ENCODE measurements at places on chromosomes 7 and 10.

- DNase-seq = no peak
Measured at GRCh38 chr10:76618641-76619040, 1019.0 kb downstream of the KCNMA1 start.

DNA sequence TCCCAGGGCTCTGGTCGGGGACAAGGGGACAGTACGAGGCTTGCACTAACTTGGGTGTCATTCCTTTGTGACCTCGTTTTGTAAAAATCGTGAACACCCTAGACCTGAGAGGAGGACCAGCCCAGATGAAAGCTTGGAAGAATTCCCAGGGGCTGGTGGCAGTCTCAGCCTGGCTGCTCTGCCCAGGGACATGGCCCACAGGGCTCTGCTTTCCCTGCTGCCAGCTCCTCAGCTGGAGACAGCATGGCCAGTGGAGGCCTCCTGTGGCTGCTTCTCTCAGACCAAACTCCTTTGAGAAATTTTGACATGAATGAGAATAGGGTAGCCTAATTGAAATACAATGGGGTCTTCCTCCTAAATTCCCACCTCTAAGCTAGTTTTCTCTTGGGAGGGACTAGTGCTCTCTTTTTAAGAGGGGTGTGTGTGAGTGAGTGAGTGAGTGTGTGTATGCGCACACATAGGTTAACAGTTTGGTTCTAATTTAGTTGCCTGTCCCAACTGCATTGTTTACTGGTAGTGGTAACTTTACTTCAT is 140.3 kb upstream of the EFCAB10 start:
- no peak for DNase-seq

DNA sequence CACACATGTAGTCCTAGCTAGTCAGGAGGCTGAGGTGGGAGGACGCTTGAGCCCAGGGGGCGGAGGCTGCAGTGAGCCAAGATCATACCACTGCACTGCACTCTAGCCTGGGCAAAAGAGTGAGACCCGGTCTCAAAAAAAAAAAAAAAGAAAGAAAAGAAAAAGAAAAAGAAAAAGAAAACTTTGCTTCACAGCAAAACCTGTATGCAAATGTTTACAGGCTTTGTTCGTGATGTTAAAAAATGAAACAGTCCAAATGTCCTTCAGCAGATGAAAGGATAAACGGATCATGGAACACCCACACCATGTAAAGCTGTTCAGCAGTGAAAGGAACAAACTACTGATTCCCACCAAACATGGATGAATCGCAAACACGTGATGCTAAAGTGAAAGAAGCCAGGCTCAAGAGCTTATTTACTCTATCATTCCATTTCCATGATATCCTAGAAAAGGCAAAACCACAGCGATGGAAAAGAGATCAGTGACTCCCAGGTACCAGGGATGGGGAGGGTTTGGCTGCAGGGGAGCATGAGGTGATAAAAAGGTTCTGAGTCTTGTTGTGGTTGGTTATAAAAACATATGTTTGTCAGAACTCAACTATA is 15.1 kb downstream of the LRRC20 start:
- no peak for DNase-seq

DNA sequence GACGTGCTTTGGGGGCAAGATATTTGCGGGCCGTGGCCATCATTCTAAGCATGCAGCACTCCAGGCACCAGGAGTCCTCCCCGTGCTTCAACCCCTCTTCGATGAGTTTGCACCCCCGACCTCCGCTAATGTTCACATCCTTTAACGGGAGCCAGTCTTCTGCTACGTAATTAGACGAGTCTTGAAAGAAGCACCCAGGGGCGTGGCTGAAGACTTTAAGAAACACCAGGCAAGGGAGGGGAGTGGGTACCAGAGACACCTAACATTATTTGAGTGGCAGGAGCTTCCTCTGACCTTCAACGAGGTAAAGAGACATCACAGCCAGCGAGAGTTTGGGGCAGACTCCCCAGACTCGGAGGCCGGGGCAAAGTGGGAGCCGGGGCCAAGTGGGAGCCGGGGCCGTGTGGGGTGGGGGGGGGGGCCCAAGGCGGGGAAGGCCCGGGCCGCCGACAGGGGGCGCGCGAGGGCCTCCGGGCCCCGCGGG is 31.1 kb upstream of the TOMM7 start:
- DNase-seq = no peak

DNA sequence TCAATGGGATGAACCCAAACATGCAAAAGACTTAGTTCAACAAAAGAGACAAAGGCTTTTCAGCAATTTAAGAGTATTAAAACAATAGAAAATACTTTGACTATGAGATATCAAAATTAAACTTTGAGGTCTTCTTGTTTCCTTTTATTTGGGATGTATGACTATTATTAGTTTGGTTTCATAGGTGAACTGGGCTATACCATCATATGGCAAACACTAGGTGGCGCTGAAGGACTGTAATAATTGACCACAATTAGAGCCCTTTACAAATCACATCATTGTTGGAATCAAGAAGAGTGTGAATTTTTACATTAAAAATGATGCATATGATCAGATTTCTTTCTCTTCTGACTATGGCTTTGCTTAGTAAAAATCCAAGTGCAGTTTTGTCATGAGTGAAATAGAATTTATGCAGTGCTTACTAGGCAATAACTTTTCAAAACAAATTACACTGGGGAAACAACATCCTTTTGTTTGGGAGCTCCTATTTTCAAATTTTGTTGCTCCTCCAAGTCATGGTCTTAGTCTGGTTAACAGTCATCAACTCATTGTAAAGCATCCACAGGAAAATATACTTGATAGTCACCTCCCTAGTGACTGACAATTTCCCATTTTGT is 14.7 kb upstream of the NXPH1 start:
- peak; percentile 69 for DNase-seq

- no peak for DNase-seq
Measured at GRCh38 chr7:81190997-81191768, 272.3 kb upstream of the SEMA3C start.

DNA sequence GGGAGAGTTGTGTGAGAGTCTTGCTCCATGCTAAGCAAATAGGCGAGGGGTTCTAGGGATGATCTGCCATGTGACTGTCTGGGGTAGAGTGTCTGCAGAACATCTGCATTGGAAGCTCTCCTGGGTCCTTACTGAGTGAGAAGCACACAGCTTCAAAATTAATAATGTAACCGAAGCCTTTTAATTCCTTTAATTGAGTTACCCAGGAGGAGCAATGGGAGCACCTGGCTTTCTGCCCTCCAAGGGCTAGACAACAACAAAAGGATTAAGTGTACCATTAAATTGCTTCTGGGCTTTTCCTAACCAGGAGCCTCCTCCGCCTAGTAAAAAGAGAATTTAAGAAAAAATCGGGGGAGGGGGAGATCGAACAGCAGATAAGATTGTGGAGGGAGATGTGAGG is 102.0 kb upstream of the TBX20 start:
- no peak for DNase-seq

- DNase-seq = no peak
Measured at GRCh38 chr7:123872908-123873307, 27.9 kb downstream of the HYAL4 start.

DNA sequence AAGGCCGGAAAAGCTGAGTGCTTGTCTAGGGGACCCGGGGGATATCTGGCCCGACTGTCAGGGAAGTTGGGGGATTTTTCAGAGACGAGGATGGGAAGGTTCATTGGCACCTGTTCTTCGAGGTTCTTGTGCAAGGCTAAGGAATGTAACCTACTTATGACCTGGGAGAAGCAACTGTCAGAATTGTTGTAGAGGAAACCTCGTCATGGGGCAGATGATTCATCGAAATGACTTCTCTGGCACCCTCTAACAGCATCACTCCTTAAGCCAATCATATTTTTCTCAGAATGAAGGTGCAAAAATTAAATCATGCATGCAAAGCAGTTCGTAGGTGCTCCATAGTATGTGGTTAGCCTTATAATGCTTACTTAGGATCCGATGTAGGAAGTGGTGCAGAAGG is 58.6 kb downstream of the PLXDC2 start:
- DNase-seq = no peak

- no peak for DNase-seq
Measured at GRCh38 chr10:20898866-20899535, 1.9 kb upstream of the NEBL start.

DNA sequence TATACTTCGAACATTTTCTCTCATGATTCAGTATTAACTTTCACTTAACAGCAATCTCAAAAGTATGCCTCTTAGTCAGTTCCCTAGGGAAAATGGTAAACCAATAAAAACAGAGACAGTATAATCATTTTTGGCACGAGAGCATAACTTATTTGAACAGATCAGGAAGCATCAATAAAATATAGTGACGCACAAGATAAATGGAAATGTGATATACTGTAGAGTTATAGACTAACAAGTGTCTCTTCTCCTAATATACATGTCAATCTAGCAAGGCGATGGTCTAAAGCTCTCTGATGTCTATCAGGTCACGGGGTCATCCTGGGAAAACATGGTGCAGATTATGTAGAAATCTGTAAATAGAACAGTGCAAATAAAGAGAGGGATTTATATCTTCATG is 131.6 kb downstream of the HGF start:
- no peak for DNase-seq

DNA sequence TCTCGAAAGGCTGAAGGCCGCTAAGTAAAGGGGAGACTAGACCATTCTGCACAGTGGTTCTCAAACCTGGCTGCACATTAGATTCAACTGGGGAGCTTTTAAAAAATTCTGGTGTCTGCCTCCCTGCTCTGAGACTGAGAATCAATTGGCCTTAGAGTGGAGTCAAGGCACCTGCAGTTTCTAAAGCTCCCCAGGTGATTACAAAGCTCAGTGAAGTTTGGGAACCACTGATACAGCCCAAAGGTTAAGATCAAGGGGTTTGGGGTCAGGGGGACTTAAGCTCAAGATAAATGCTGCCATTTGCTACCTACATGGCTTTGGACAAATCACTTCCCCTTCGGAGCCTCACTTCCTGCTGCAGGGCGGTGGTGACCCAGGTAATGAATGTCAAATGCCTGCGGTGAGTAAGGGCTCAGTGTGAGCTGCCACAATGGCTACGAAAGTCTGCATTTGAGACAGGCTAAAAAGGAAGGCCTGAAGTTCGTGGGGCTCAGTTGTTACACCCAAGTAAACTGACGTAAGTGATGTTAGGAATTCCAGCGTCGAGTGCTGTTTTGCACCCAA is 72.3 kb downstream of the TLL2 start:
- no peak for DNase-seq

DNA sequence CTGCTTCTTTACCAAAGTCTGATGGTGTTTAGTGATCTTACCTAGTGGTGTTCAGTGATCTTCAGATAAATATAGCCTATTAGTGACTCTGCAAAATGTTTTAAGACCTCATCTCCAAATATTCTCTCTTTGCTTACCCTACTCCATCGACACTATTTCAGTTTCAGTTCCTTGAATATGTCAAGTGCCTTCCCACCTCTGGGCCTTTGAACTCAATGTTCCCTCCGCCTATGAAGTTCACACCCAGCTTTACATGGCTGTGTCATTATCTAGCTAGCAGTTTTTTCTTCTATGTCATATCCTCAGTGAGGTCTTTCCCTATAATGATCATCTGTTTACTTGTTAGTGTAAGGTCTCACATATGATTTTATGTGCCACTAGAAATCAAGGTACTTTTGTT is 322.6 kb downstream of the DGKB start:
- no peak for DNase-seq

- no peak for DNase-seq
Measured at GRCh38 chr10:113369365-113369694, 183.5 kb upstream of the HABP2 start.

- no peak for DNase-seq
Measured at GRCh38 chr10:98364432-98365102, 50.4 kb downstream of the PYROXD2 start.
